GM20000 (cell line): ENCODE measurements at places on chromosomes 12 and 14.
A peak's percentile ranks its signal among the peaks of the same experiment; 100 is the strongest.

GRCh38 chr12:68342966-68343365, 10.8 kb upstream of the MDM1 start:
- no peak for DNase-seq

- DNase-seq: no peak
Measured at GRCh38 chr14:35301735-35302528, 9.8 kb downstream of the PSMA6 start.

- DNase-seq: no peak
Measured at GRCh38 chr14:68173227-68173972, 353.8 kb downstream of the RAD51B start.

- DNase-seq: peak; percentile 54
Measured at GRCh38 chr12:12562016-12562483, 613 bp downstream of the DUSP16 start.

- no peak for DNase-seq
Measured at GRCh38 chr12:12123036-12123604, 52.4 kb downstream of the BCL2L14 start.

DNA sequence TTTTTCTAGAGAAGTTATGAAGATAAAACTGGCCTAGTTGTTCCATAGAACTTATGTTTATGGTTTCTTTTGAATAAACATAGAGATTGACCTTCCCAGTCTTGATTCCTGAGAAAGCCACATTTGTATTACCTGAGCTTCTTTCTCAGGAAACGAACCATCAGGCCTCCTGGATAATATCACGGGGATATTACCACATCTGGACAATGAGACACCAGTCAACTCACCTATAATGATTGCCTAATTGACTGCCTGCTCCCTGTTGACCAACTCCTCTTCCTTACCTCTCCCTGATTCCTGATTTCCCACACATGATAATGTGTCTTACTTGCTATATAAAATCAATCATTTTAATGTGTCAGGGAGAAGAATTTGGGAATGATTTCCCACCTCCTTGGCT, 822.7 kb downstream of the LRFN5 start:
- no peak for DNase-seq

- DNase-seq: no peak
Measured at GRCh38 chr12:132579744-132580143, 30.6 kb downstream of the LRCOL1 start.

DNA sequence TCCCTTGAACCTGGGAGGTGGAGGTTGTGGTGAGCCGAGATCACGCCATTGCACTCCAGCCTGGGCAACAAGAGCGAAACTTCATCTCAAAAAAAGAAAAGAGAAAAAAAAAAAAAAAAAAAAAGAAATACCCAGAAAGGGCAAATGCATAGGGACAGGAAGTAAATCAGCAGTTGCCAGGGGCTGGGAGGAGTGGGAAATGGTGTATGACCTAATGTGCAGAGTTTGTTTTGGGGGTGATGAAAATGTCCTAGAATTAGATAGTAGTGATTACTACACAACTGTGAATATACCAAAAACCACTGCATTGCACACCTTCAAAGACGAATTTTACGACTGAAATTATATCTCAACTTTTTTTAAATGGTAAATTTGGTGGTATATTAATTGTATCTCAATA, 20.4 kb downstream of the DUSP16 start:
- DNase-seq: no peak

DNA sequence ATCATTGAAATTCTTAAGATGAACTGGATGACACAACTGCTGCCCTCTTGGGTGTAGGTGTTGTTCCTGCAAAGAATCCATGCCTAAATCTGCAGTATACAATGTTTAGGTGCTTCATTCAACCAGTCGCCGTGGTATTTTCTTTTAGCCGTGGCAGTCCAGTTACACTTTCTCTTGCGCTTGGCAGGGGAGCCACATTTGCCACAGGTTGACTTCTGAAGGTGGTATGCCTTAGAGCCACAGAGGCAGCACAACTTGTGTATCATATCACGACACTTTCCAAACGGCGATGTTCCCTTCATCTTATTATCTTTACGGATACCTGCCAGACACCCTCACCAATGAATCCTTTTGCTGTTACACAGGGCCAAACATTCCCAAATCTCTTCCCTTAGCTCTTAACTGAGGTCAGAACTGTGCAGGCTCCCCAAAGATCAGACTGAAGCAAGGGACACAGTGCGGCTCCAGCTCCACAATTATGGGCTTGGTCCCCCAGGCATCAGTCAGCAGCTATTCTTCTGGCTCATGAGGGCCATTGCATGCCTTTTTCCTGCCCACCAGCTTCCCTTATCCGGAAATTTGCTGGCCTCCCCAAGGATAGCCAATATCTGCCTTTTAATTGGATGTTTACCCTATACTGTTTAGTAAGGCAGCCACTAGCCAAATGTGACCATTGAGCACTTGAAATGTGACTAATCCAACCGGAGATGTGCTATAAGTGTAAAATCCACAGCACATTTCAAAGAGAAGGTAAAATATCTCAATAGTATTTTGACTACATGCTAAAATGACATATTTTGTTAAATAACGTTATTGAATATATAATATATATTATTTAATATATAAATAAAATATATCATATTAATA, 50.7 kb downstream of the SENP1 start:
- no peak for DNase-seq

- no peak for DNase-seq
Measured at GRCh38 chr12:130251236-130251780, 86.4 kb upstream of the PIWIL1 start.

GRCh38 chr14:66804141-66804540, 296.2 kb downstream of the GPHN start:
- DNase-seq: no peak

GRCh38 chr14:55739967-55740648, 160.1 kb downstream of the KTN1 start:
- DNase-seq: no peak

GRCh38 chr12:123499332-123499731, 34.2 kb downstream of the RILPL1 start:
- DNase-seq: no peak

DNA sequence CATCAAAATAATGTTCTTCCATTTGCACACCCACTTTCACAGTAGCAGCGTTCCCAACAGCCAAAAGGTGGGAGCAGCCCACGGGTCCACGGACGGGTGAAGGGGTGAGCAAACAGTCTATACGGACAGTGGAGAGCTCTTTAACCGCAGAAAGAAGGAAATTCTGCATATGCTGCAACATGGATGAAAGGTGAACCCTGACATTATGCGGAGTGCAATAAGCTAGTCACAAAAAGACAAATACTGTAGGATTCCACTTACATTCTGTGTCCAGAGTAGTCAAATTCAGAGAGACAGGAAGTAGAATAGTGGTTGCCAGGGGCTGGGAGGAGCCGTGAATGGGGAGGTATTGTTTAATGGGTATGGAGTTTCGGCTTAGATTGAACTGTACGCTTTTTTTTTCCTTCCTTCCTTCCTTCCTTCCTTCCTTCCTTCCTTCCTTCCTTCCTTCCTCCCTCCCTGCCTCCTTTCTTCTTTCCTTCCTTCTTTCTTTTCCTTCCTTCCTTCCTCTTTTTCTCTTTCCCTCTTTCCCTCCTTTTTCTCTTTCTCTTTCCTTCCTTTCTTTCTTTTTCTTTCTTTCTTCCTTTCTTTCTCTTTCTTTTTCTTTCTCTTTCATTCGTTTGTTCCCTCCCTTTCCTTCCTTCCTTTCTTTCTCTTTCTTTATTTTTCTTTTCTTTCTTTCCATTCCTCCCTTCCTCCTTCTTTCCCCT, 15.8 kb upstream of the ANKRD9 start:
- DNase-seq: no peak

DNA sequence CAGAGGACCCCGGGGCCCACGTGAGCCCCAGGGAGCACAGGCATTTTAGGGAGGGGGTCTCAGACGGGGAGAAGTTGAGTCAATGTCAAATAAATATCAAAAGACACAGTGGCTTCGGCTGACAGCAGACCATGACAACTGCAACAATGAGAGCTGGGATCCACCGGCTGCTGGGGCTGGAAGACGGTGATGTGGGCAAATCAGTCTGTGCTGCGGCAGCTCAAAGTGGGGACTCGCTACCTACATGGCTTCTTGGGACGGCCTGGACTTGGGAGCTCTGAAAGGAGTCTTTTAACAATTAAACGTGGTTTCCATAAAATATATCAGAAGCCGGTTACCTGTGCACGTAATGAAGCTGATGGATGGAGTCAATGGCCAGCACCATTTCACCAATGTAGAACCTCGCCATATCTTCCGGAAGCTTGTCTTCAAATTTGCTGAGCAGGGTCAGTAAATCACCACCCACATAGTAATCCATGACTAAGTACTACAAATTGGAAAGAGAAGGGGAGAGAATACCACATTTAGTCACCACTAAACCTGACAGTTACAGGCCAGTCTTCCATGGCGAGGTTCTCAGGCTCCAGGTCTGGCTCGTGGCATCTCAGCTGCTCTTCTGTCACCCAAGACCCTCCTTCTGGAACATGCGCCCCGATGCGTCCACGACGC, 58.0 kb downstream of the CDC42BPB start:
- no peak for DNase-seq

- DNase-seq: no peak
Measured at GRCh38 chr14:104580961-104581360, 1.4 kb downstream of the C14orf180 start.

- no peak for DNase-seq
Measured at GRCh38 chr12:122245553-122245952, 19.7 kb upstream of the DIABLO start.
